Activated gamma-delta T cell treated with anti-CD3 and anti-CD28 coated beads, Interleukin-2, amount 50 U/mL, for 16 hours (primary cell): ENCODE measurements at places on chromosomes 4 and X.

GRCh38 chrX:136210243-136210642, 41.0 kb downstream of the MAP7D3 start:
- no peak for DNase-seq

GRCh38 chr4:53557669-53558064, 33.6 kb downstream of the LNX1 start:
- DNase-seq, result no peak

- DNase-seq, result no peak
Observed at GRCh38 chr4:102222838-102223409, 122.4 kb downstream of the SLC39A8 start.

- no peak for DNase-seq
Observed at GRCh38 chr4:26863512-26863911, 2.9 kb downstream of the STIM2 start.

DNA sequence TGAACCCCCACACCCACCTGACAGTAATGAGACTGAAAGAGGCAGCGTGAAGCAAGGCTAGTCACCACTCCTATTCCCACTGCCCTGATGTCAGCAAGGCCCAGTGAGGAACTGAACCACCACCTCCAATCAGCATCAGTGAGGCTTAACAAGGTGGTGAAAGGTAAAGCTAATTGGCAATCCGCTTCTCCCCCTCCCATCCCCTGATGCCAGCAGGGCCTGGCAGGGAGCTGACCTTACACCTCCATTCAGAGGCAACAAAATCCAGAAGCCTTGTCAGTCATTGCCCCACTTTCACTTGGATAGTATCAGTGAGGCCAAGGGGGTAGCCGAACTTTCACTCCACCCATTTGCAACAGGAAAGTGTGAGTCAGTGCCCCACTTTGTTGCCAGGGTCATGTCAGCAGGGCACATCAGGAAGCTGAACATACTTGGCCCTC, 60.8 kb downstream of the AWAT2 start:
- DNase-seq, result no peak

DNA sequence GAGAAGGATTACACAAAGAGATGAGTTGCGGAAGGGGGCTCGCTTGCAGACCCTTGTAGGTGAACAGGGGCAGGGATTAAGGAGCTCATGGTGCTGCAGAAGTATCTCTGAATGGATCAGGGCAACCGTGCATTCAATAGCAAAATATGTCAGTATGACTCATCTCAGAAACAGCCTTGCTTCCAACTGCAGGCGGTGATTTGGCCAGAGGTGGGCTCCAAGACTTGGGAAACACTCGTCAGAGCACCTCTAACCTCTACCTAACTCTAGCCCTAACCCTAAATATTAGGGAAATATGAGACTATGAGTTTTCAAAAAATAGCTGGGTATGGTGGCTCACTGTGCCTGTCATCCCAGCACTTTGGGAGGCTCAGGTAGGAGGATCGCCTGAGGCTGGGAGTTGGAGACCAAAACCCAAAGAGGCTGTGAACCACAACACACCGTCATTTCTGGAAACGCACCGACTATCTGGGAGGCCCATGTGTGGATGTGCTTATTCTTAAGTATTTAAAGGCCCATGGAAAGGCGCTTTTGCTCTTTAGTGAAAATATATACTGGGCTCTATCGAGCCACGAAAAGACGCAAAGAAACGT, 102.6 kb downstream of the DHRSX start:
- no peak for DNase-seq

DNA sequence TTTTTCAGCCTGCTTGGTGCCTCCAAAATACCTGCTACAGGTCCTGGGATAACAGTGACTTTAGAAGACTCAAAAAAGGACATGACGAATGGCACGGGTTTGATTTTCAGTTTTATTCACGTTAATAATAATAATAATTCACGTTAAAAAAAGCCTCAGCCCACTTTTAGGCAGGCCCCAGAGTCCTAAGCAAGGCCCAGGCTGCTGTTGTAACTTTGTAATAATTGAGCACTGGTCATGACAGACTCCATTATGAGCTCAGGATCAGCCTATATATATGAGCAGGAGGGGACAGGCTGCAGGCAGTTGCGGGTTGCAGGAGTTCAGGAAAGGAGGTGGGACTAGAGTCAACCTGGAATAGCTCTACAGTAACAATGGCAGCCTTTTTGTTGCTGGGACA, at the start of gene TMEM31:
TMEM31 (plus strand) TSS at position 301 of the 400 bp plus-strand sequence. CDS start 1,350 bp downstream, outside the sequence.
- DNase-seq, result no peak

DNA sequence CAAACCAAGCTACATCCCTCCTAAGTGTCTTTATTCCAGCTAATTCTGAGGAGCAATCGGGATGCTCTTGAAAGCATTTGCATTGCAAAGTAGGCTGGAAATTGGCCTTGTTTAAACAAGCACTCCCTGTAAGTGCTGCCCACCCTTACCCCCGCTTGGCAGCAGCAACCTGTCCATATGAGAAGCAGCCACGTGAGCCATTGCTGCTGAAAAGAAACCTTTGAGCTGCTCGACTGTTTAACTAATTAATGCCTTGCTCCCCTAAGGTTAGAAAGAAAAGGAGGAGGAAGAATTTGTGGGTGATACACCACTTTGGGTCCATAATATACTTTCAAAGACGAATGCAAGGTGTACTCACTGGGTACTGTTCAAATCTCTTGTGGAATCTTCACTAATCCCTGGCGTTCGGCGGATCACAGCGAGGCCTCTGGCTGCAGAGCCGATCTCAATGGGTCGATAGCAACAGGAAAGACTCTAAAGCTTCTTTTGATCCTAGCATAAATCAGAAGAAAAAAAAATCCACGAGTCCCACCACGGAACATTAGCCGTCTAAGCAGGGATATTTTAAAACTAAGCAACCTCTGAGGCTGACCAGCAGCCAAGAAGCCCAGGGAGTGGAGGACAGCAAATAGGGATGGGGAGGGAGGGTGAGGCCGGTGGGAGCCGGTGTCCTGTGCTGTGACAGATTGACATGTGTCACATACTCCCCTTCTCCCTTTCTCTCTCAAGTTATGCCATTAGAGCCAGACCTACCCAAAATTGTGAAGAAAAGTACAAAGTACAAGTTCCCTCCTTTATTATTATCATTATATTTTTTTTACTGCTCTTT, 37.2 kb upstream of the MGST2 start:
- DNase-seq, result no peak

DNA sequence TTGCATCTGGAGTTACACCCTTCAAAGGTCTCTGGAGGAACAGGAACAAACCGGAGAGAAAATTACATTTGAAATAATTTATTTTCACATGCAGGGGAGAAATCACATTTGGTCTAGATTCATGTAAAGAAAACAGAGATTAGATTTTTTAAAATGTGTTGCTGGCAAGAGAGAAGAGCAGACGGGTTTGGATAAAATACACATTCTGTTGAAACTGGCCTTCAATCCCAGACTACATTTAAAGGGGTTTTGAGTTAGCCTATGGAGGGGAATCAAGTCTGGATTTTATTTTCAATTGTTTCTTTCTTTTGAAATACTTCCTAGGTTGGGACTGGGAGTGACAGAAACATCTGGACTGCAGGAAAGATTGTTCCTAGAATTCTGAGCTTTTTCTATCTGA, 180.8 kb downstream of the NHS start:
- DNase-seq, result no peak

DNA sequence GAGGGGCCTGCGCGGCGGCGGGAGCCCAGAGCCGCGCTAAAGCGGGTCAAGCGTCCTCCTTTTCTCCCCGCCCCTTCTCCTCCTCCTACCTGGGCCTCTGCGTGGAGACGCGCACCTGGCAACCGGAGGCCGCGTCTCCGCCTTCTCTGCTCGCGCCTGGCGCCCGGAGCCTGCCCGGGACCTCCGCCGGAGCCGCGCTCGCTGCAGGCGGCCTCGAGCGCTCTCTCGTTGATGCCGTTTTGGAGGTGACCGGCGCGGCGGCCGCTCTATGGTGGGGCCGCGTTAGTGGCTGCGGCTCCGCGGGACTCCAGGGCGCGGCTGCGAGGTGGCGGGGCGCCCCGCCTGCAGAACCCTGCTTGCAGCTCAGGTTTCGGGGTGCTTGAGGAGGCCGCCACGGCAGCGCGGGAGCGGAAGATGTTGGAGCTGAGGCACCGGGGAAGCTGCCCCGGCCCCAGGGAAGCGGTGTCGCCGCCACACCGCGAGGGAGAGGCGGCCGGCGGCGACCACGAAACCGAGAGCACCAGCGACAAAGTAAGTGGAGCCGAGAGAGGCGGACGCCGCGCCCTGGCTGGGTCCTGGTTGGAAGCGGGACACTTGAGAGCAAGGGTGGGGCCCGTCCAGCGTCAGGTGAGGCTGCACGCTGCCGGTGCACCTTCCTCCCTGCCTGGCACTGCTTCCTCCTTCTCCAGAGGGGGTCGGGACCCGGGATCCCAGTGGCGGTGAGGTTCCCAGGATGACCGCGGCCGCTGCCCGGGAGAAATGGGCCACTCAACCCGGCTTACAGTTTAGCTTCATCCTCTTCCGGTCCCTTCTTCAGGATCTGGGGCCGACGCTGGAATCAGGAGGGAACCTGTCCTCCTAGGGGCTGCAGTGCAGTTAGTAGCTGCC, at the start of gene CDS1:
CDS1 (plus strand) TSS at position 140 of the 888 bp plus-strand sequence; CDS start at position 415, 275 bp downstream.
- DNase-seq, result no peak

DNA sequence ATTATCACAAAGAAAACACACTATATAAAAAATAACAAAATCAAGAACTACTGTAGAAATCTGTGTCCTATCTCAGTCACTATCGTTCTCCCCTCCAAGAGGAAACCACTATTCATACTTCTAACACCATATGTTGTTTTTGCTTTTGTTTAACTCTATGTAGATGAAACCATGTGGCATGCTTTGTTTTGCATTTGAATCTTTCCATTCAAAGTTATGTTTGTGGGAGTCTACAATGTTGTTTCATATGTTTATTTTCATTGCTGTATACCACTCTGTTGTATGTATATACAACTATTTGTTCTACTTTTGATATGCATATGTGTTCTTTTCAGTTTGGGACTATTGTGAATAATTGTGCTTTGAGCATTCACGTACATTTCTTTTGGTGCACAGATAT, 116.1 kb downstream of the PABPC4L start:
- DNase-seq, result no peak

DNA sequence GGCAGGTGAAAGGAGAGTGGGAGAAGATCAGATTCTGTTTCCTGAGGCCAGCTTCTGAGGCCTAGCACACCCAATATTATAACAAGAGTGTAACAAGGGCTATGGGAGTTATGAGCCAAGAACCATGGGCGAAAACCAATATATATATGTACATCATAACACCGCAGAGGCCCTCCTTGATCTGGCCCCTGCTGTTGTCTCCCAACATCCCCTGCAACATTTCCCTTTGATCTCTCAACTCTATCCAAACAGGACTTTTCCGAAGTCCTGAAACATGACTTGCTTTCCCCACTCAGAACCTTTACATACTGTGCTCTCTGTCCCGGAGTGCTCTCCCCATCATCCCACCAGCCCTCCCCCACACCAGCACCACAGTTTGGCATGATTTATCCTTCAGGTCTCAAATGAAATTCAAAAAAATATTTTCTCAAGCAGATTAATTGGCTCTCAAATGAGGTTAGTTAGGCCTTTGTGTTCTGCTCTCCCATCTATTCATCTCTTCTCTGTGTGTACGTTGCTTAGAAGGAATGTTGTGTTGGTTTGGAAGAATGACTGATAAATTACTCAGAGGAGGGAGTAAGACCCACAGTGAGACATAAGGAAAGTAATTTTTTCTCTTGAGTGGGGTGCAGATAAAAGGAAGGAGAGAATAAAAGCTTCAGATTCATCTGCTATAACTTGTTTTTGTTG, 58.1 kb upstream of the SMIM10 start:
- DNase-seq, result no peak

- no peak for DNase-seq
Observed at GRCh38 chr4:131613824-131614216, 1535.3 kb upstream of the PCDH10 start.

- DNase-seq, result no peak
Observed at GRCh38 chrX:16970977-16971376, 24.5 kb downstream of the REPS2 start.

DNA sequence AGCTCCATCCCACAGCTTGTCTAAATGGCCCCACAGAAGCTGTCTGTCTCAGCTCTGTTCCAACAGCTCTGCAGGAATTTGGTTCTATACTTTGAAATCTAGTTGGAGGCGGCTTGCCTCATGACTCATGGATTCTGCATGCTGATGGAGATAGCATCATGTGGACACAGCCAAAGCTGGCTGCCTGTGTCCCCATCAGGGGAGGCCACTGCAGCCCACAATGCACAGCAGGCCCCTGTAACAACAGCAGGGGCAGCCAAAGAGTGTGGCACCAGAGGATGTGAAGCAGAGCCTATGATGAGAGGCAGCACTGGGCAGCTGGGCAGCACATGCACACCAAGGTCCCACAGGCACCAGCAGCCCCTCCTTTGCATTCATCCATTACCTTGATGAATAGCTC, 67.2 kb downstream of the DCAF12L1 start:
- DNase-seq, result no peak

DNA sequence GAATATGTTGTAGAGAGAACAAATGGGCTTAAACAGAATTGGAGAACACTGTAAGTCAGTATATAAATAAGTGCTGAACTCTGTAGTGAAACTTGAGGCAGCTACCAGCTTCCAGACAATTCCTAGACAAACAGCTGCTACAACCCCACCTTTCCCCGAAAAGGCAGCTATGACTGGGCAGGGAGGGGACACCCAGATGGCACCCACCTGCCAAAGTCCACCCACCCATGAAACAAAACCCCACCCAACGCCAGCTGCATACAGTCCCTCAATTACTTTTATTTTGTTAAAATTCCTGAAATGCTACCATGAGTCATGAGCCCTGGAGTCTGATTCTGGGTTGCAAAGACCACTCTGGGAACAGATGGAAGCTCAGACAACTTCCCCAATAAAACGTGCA, 24.4 kb downstream of the RELL1 start:
- no peak for DNase-seq

GRCh38 chr4:176320340-176320975, 692 bp downstream of the SPCS3 start:
- peak; percentile 80 for DNase-seq

GRCh38 chr4:86967073-86967472, 32.3 kb downstream of the AFF1 start:
- DNase-seq, result no peak

GRCh38 chrX:87525771-87526229, 8.2 kb downstream of the KLHL4 start:
- DNase-seq, result no peak

- DNase-seq, result no peak
Observed at GRCh38 chr4:171130256-171130801, 682.9 kb upstream of the GALNTL6 start.

DNA sequence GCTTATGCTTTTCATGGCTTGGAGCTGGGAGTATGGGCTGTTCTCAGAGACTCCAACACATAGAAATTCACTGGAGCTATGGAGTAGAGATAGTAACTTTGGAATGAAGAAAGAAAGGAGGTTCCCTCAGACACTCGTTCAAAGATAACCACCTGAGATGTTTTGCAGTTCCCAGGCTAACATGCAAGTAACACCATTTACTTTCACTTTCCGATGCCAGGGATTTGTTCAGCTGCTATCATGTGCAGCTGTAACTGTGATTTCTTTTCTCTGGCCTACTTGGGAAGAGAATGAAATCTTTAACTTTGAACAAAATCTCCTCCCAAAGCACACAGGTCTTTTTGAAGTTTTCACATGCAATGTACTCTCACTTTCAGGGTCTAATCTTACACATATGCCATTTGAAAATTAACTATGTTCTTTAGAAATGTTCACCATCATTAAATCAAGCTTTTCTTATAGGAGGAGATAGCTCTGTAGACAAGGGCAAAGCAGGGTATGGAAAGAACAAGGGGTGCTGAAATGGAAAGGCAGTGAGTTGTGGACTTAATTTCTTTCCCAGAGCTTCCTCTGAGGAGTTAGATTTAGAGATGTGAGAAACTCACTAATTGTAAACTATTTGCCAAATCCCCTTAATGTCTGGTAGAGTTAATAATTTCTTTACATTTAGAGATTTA, 514.3 kb downstream of the PDHA2 start:
- no peak for DNase-seq
